ENCODE measurements at places on chromosomes 3 and 15.

DNA sequence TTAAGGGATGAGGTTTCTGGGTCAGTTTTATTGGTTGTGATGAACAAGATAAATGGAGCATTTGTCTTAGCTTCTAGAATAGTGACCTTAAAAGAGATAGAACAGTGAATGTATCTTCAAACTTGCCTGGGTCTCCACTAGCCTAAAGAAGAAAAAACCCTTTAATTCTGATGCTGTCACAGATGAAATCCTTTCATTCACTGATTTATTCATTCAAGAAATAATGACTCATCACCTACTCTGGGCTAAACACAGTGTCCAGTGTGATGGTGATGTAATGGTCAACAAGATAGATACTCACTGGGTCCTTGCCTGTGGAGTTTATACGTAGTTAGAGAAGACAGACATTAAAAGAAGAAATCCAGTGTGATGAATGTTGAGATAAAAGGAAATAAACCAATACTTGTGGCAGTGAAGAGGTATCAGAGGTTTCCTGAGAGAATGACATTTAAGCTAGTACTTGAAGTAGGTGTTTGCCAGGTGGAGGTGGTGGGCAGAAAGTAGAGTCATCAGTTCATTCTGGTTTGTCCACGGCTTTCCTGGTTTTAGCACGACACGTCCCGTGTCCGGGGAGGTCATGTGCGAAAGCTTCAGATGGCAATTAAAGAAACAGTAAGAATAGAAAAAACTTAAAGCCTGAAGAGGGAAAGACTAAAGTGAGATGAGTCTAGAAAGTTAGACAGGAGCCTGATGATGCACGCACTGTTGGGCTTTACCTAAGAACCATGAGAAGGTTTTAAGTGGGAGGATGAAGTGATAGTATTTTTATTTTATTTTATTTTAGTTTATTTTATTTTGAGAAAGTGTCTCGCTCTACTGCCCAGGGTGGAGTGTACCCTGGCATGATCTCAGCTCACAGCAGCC is 18.5 kb downstream of the PAK2 start:
- DNase-seq = no peak

GRCh38 chr3:151213151-151213550 is 10.1 kb upstream of the GPR171 start:
- DNase-seq = no peak

- DNase-seq = peak; percentile 49
Observed at GRCh38 chr3:25856902-25857518, 67.1 kb downstream of the OXSM start.

DNA sequence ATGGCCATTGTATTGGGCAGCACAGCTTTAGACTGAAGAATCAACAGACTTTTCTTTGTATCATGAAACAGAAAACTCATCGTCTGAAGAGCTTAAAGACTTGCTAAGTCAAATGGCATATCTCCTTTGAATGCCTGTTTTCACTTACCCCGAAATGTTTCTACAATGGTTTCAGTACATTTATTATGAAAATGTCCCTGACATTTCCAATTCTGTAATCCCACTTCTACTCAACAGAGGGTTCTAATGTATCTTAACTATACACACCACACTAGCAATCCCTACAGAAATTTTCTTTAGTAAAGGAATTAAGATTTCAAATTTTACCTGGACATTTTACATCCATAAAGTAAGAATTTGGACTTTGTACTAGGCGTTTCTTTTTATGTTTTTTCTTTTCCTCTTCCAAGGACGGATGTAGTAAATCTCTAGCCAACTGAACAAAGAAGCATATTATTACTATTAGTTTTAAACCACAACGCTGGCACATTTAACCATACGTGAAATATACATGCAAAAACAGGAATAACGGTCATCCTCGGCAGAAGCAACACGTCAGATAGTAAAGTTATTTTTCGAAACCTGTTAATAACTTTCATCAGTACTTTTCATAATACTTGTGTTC is 1.1 kb downstream of the RPS27L start:
- no peak for DNase-seq

DNA sequence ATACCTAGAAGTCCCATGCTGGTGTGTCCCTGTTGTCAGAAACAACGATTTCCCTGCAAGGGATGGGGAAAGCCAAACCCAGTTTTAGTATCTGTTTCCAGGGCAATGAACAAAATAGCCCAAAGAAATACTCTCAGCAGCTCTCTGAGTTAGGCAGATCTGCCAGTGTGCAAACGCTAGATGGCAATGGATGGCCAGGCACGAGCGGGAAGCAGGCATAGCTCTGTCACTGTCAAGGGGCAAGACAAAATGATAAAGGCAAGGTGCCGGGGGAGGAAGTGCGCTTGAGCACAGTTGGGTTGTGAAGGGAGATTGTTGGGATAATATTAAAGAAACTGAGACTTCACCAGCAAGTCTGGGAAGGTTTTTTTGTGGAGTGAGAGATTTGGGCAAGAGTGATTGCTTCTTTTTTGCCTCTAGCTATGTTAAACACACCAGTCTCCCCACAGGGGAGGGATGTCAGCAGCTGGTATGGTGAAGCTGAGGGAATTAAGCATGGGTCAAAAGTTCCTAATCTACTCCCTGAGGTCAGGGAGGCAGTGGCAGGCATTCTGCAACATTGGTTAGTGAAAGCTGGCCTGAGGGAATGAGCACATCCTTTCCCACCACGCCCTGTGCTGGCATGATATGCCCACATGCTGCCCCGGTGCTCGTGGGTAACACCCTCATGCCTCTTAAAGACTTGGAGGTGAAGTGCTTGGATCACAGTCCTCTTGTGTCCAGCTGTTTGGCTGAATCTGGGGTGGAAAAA is 117.5 kb downstream of the PDCD6IP start:
- DNase-seq = no peak

DNA sequence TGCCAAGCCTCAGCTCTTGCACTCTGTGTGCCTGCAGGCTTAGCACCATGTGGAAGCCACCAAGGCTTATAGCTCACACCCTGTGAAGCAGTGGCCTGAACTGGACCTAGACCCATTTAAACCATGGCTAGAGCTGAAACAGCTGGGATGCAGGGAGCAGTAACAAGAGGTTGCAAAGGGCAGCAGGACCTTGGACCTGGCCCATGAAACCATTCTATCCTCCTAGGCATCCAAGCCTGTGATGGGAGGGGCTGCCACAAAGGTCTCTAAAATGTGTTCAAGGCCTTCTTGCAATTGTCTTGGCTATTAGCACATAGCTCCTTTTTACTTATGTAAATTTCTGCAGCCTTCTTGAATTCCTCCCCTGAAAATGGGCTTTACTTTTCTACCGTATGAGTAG is 57.9 kb upstream of the NPAP1 start:
- no peak for DNase-seq

All from NCI-H2081 (cell line).